ENCODE measurements at places on chromosomes 3 and 15.
A peak's percentile ranks its signal among the peaks of the same experiment; 100 is the strongest.

GRCh38 chr15:64842096-64842939 is 603 bp downstream of the PLEKHO2 start:
- no peak for DNase-seq

DNA sequence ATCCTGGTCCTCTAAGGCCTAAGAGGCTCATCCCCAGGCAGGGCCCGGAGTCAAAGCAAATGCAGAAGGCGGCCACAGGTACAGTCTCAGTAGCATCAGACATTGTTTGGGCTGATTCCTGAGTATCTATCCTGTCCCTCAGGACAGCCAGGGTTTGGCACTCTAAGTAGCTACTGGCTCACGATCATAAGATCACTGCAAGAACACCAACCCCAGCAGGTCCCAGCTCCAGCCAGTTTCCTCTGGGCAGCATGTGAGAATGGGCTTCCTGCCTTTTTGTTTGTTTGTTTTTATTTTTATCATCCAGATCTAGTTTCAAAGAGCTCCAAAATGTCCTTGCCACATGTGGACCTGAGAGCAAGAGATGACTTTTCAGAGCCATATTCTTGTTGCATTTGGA is 32.7 kb downstream of the LRRFIP2 start:
- DNase-seq: no peak

DNA sequence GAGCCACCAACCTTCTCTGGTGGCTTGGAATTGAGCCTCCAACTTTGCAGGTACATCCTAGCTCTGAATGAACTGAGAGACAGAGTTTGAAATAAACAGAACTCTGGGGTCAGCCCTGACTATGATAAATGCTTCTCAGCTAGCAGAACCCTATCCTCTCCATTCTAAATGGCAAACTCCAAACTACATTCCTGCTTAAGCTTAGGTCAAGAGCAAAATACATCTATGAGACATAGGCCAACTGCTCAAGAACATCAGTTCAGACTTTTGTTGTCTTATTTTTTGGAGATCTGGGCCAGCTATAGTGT is 1.5 kb upstream of the SH3BP5 start:
- DNase-seq: no peak

DNA sequence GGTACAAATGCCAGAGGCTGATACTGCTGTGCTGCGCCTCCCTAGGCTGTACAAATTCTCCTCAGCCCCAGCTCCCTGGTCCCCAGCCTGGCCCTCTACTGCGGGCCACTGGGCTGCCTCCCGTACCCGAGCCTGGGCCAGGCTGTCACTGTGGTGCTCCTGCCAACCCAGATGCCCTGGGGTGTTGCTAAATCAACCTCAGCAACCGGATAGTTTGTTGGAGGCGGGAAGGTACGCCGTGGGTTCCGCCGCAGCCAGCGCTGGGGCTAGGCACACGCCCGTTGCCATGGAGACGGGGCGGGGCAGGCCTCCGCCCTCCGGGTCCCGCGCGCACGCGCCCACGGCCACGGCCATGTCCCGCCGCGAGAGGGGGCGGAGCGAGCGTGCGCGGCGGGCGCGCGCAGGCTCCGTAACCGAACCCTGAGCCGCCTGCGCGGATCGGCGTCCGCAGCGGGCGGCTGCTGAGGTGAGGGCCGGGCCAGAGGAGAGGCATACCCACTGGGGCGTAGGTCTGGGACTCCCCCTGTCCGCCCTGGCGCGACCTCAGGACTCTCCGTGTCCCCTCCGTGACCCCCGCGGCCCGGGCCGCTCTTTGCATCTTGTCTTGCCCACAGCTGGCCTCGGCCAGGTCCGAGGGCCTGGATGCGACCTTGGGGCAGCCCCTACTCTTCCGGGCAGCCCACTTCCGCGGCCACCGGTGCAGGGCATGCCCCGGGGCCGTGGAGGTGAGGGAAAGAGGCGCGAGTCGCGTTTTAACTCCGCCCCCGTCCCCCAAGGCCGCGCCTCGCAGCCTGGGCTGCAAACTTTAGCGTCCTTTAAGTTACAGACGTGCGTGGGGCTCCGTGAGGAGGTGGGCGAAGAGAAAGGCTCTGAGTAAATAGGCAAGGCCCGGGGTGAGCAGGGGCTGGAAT is at the start of gene TEX264:
TEX264 (plus strand) TSS at position 430 of the 911 bp plus-strand sequence. CDS start 3,053 bp downstream, outside the sequence.
- peak; percentile 24 for DNase-seq

- DNase-seq: no peak
These were observed 50.3 kb downstream of the SERPINI1 start for GRCh38 chr3:167785790-167786189.

GRCh38 chr3:12904951-12905315 is 63.6 kb upstream of the RPL32 start:
- no peak for DNase-seq

- DNase-seq: no peak
These were observed 72.3 kb upstream of the LRIG1 start for GRCh38 chr3:66572938-66573710.

- no peak for DNase-seq
These were observed 25.6 kb downstream of the CPNE4 start for GRCh38 chr3:132009241-132009640.

GRCh38 chr3:9552252-9552999 is 1.2 kb downstream of the LHFPL4 start:
- no peak for DNase-seq

- DNase-seq: no peak
These were observed 165.4 kb downstream of the TJP1 start for GRCh38 chr15:29656636-29657475.

DNA sequence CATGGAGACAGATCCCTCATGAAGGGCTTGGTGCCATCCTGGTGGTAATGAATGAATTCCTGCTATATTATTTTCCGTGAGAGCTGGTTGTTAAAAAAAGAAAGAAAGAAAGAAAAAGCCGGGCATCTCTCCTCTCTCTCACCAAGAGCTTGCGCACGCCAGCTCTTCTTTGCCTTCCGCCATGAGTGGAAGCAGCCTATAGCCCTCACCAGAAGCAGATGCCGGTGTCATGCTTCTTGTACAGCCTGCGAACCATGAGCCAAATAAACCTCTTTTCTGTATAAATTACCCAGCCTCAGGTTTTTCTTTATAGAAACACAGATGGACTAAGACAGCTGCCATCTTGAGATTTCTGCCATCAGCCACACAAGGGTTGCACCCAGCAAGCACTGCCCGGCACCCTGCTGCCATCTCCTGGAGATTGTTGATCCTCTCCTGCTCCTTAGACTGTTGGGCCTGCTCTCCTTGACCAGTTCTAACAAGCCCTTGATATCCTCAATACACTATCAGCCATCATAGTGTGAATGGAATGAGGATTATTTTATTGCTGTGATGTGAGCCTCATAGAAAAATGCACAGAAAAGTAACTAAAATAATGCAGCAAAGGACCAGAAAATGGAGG is 3.5 kb upstream of the AHSG start:
- DNase-seq: no peak

DNA sequence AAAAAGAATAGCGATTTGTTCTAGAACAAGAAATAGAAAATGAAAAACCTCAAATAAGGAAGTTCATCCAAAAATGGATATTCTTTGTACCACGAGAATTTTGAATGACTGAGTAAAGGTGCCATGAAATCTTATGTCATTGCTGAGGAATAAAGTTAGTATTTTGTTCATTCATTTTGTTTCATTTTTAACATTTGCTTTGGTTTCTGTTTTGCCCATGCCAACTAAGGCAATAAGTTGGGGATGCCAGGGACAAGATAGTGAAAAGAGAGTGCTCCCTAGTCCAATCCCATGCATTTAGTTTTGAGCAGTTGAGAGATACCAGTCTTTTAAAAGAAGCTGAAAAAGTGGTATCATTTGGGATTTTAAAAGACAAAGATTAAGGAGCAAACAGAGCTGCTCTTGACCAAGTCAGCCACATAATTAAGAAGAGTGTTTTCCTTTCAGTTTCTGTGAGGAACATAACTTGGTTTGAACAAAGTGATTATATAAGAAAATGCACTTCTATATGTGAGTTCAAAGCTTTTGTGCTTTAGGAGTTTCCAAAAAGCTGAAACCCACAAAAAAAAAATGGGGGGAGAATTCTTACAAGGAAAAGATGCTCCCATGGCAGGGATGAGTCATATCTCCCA is 201.4 kb downstream of the PLOD2 start:
- no peak for DNase-seq

Data from epithelial cell of prostate (primary cell).